NCI-H2029 treated with DMSO at 0.1 percent for 48 hours (cell line): ENCODE measurements at places on chromosomes 2 and 18.

- no peak for DNase-seq
Observed at GRCh38 chr18:251572-251971, 16.3 kb downstream of the THOC1 start.

- no peak for DNase-seq
Observed at GRCh38 chr18:832085-832681, 20.1 kb upstream of the YES1 start.

DNA sequence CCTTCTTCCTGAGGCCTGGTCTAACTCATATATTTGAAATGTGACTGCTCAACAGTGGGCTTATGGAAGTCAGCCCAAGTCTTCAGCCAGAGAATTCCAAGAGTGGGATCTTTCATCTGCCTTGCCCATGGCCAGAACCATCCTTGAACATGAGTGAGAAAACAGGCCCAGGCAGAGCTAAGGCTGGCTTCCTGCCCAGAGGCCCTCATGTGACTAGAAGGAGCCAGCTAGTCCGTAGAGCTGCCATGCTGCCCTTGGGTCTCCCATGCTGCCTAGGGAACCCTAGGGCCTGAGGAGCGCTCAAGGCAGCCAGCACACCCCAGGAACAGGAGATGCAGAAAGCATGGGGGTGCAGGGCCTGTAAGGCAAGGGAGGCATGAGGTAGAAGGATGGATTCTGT lies 203.6 kb downstream of the FHOD3 start:
- DNase-seq, result no peak

GRCh38 chr2:209817844-209818271 lies 46.2 kb downstream of the UNC80 start:
- DNase-seq, result no peak

- DNase-seq, result no peak
Observed at GRCh38 chr2:193943406-193943960, 1713.5 kb upstream of the SLC39A10 start.

GRCh38 chr2:210009896-210010295 lies 7.5 kb downstream of the RPE start:
- DNase-seq, result no peak

DNA sequence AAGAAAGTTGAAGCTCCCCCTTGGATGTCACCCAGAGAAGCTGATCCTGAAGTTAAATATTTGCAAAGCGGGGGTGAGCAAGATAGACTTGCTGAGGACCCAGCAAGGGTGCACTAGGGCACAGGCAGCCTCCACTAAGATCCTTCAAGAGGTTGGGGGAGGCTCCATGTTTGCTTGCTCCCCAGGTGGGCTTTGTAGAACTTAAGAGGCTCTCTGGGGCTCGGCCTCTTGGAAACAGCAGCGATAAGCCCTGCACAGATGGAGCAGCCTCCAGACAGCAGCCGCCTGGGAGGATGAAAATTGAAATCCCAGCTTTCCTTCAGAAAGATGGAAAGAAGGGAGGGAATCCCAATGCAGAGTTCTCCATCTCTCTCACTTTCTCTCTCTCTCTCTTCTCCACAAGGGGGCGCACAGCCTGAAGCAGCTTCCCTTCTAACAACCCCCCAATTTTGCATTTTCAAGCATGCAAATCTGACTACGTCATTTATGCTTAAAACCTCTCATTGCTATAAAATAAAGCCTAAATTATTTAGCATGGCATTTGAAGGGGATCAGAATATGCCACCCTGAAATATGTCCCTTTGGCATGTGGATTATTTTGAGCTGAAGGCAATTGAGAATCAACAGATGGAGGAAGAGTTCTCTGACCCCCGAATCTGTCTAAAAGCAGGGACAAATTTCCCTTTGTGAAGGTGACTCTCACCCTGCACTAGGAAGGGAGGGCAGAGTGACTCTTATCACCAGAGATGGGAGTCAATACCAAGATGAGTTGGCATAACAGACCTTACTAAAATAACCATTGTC lies 185.7 kb upstream of the KLHL29 start:
- no peak for DNase-seq

GRCh38 chr2:46852598-46852997 lies 63.0 kb downstream of the MCFD2 start:
- no peak for DNase-seq

DNA sequence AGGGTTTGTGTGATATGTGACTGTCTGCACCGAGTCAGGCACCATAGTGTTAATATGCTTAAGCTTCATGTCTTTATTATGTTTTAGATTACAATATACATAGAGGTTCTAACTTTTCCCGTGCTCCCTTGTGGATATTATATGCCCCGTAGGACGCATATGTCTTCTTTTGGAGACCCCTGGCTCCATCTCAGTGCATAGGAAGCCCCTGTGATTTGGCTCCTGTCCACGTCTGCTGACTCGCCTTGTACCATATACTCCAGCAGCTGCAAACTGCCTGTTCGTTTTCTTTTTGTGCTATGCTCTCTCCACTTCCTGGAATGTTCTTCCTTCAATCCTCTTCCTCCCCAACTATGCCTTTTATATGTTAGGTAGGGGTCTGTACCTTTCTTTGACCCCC lies 110.9 kb downstream of the PTRHD1 start:
- DNase-seq, result no peak

- no peak for DNase-seq
Observed at GRCh38 chr2:205321231-205321630, 361.1 kb upstream of the NRP2 start.
